Vagina (tissue), 2 donors: ENCODE measurements at places on chromosomes 4 and X.

DNA sequence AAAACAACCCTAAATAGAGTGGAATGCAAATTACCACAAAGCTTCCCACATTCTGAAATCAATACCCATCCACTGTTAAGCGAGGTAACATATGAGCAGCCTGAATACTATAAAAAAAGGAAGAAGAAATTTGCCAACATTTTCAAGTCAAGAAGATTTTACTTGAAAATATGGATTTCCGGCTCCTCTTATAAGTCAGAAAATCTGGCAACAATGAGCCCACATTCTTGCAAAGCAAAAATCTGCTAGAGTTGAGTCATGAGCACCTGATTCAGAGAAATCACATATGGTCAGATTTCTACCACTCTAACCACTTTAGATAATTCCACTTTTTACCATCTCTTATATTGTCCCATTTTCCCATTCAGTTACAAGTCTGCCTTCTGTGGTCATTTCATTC is 395.7 kb downstream of the DTHD1 start:
- no peak for DNase-seq

- DNase-seq = no peak
Observed at GRCh38 chr4:26317766-26318165, 3.0 kb upstream of the RBPJ start.

DNA sequence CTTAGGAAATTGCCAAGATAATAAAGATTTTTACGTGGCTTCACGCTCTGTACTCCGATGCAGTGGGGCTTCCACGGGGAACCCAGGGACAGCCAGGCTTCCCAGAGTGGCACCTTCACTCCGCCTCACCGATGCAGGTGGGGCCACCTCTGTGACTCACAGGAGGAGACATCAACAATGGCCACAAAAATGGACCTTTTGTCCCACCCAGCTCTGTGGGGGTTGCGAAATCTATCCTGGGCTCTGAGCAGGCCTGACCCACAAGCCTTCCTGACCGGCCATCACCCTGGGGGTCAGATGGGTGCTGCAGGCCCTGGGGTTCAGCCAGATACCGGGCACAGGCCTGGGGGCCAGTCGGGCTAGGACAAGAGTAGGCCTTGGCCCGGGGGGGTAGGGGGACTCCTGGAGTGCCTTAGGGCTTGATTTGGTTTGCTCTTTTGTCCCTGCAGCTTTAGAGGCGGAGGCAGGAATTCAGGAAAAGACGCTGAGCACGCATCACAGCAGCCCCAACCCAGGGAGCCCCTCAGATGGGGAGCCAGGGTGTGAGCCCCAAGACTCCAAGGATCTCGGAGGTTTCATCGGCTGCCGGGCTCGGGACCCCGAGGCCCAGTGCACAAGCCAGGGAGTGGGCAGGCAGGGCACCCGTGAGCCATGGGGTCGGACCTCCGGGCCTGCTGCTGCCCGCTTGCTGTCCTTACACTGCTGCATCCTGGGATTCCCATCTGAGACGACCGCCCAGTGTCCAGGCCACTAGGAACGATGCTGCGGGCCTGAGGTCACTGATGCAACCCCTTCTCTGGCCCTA is 136.5 kb upstream of the NKX1-1 start:
- DNase-seq = no peak

GRCh38 chrX:117996918-117997480 is 119.6 kb downstream of the KLHL13 start:
- DNase-seq = no peak

- no peak for DNase-seq
Observed at GRCh38 chrX:10190367-10190766, 33.6 kb downstream of the CLCN4 start.

- DNase-seq = no peak
Observed at GRCh38 chr4:107050525-107051135, 14.5 kb upstream of the DKK2 start.

- no peak for DNase-seq
Observed at GRCh38 chr4:75306506-75306905, 207.7 kb downstream of the RCHY1 start.

GRCh38 chr4:114458728-114459127 is 139.9 kb upstream of the UGT8 start:
- DNase-seq = no peak

GRCh38 chrX:107654872-107655761 is 26.8 kb downstream of the PRPS1 start:
- no peak for DNase-seq

DNA sequence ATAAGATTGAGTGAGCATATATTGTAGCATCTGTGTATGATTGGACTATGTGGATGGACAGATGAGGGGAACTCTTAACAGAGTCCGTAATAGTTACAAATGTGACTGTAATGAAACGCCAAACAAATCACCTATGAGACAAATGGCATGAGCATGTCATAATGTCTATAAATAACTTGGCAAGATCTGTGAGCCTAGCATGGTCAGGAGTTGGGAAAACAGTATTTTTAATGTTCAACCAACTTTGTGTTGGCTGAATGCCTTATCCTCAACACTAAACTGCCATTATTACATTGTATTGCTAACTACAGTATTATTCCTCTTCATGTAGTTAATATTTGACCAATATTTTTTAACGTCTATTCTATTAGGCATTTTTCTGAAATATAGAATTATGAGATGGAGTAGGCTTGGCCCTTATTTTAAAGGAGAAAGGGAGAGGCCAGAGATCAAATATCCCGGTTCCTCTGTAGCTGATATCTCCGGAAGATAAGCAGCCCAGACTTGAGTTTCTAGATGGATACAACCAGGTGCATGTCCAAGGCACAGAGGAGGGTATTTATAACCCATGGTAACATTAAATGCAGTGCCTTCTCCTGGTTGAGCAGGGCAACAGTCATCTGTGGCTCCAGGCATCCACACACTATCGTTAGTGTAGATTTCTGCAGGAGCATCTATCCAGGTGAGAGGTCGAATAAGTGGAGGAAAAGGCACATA is 32.7 kb downstream of the PF4 start:
- DNase-seq = no peak

- no peak for DNase-seq
Observed at GRCh38 chr4:15238720-15239119, 189.1 kb upstream of the C1QTNF7 start.

GRCh38 chr4:140628016-140628415 is 59.3 kb upstream of the UCP1 start:
- no peak for DNase-seq

DNA sequence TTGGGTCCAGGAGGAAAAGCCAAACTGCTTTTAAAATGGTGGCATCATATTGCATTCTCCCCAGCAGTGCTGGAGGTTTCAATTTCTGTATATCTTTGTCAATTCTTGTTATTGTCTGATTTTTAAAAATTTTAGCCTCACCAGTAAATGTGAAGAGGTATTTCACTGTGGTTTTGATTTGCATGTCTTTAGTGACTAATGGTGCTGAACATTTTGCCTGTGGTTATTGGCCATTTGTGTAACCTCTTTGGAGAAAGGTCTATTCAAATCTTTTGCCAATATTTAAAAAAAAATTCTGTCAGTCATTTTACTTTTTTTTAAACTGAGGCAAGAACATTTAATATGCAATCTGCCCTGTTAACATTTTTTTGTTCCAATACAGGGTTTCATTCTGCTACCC is 322.1 kb downstream of the TLL1 start:
- DNase-seq = no peak

DNA sequence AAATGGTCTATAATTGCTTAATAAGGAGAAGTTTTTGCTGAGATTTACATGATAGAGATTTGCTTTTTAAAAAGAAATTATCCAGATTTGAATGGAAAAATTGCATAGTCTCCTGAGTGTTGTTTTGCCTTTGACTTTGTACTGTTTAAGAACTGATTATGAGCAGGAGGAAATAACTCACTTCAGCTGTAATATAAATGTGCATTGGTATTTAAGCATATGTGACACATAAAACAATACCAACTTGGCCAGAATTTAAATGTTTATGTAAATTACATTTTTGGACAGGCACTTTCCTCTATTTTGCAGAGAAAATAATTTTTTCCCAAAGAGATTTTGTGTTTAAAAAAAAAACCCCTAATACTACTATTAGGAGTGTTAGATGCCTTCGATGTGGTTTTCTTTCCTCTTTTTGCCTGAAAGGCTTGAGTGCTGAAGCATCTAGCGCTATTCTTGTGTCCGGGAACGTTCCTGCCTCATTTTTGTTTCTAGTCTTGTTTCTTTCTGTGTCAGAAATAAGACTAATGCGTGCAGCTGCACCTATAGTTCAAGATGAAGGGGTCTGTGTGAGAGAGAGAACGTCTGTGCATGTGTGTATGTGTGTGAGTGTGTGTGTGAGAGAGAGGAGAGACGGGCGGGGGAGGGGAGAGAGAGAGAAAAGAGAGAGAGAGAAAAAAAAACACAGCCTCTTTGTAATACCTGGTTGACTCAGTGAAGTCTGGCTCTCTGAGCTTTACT is 60.8 kb downstream of the TBL1X start:
- no peak for DNase-seq

GRCh38 chr4:3368841-3369760 is 72.7 kb upstream of the HGFAC start:
- DNase-seq = peak; percentile 64

DNA sequence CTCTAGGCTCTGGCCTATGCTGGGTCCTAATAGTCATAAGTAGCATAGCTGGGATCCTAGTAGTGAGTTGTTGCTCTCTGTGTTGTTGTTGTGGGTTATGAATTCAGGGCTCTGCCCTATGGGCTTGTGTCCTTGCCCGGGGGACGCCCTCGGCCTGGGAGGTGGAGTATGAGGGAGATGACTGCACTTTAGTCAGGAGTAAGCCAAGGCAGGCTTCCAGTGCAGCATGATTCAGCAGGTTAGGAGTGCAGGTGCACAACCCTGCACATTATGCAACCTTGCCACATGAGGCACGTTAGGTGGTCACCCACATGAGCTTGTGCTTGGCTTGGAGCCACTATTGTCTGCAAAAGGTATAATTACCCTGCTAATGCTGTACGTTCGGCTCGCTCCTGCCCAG is 58.4 kb upstream of the CCDC149 start:
- DNase-seq = peak; percentile 77

GRCh38 chr4:76188557-76188956 is 25.1 kb downstream of the SCARB2 start:
- no peak for DNase-seq

GRCh38 chrX:132406106-132406505 is 82.7 kb downstream of the MBNL3 start:
- no peak for DNase-seq

GRCh38 chr4:184356366-184356765 is 118.0 kb downstream of the IRF2 start:
- no peak for DNase-seq

DNA sequence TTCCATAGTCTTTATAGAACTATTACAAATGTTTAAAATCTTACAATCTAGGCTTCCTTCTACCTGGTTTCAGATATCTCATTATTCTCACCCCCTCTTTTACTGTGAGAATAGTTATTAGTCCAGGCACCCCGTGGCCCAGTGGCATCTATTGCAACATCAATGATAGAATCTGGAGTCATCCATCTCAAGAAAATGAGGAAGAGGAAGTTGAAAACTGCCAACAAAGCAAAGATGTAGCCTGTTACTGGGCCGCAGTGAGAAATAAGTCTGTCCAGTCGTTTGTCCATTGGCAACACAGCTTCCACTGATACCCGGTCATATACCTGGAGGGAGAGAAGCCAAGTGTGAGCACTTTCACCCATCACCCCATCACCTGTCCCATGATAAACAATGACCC is 6.0 kb upstream of the ASB11 start:
- DNase-seq = no peak

DNA sequence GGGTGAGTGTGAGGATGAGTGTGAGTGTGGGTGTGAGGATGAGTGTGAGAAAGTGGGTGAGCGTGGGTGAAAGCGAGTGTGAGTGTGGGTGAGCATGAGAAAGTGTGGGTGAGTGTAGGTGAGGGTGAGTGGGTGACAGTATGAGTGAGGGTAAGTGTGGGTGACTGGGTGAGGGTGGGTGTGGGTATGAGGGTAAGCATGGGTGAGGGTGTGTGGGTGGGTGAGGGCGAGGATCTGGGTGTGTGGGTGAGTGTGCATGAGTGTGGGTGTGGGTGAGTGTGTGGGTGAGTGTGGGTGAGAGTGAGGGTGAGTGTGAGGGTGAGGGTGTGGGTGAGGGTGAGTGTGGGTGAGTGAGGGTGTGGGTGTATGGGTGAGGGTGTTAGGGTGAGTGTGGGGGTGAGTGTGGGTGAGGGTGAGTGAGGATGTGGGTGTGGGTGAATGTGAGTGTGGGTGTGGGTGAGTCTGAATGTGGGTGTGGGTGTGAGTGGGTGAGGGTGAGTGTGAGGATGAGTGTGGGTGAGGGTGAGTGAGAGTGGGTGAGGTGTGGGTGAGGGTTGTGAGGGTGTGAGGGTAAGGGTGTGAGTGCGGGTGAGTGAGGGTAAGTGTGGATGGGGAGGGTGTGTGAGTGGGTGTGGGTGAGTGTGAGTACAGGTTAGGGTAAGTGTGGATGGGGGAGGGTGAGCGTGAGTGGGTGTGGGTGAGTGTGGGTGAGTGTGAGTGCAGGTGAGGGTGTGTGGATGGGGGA is 48.9 kb downstream of the ING2 start:
- DNase-seq = no peak

- no peak for DNase-seq
Observed at GRCh38 chr4:165668694-165669093, 204.3 kb upstream of the TLL1 start.

DNA sequence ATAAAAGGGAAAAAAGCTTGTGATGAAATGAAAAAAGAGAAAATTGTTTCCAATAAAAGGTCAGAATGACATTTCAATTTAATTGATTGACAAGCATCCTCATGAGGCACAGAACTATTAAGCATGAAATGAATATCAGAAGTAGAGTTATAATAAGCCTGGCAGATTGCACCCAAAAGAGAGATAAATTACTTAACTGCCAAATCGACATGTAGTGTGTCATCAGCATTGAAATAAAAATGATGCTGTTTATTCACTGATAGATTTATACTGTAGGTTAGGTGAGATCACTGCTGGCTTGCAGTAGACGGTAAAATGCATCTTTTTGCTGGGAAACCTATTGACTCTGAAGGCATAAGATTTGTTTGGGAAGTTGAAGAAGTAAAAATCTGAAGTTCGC is 507.2 kb downstream of the FSTL5 start:
- no peak for DNase-seq

GRCh38 chr4:76665153-76665552 is 230.1 kb downstream of the SHROOM3 start:
- no peak for DNase-seq

GRCh38 chrX:51568586-51568985 is 50.1 kb downstream of the CENPVL3 start:
- DNase-seq = no peak

GRCh38 chr4:14130551-14130950 is 503.0 kb upstream of the BOD1L1 start:
- no peak for DNase-seq
